ENCODE measurements at places on chromosomes 3 and 15. TPM values are rescaled to one million over a fixed set of nuclear protein-coding genes. Genes with fewer than 3 reads are reported as not detected.

Gene MORC1
- polyA plus RNA-seq = not detected

Gene BCL2A1
- polyA plus RNA-seq = 0.93 TPM

Gene FSD2
- 0.33 TPM for polyA plus RNA-seq

Gene PIGZ
- polyA plus RNA-seq = 2.5 TPM

Gene IMPG2
- polyA plus RNA-seq = 1.0 TPM

Gene GOLGA6D
- 0.13 TPM for polyA plus RNA-seq

Gene PRKCI
- polyA plus RNA-seq = 66.0 TPM

Gene VIPR1
- polyA plus RNA-seq = 12.1 TPM

Gene ZBTB20
- polyA plus RNA-seq = 3.4 TPM

Gene JMJD7
- 12.2 TPM for polyA plus RNA-seq

Gene AQP9
- polyA plus RNA-seq = 0.17 TPM

Gene EPB42
- polyA plus RNA-seq = 1.1 TPM

Gene CTSH
- polyA plus RNA-seq = 97.5 TPM

Gene IL5RA
- polyA plus RNA-seq = 1.3 TPM

Gene GOLGA6L4
- polyA plus RNA-seq = 26.1 TPM

Gene FBXO40
- 0.03 TPM for polyA plus RNA-seq

Gene FILIP1L
- polyA plus RNA-seq = 10.6 TPM

Gene HIGD2B
- polyA plus RNA-seq = not detected

Gene SKOR1
- polyA plus RNA-seq = 0.46 TPM

Gene PYGO1
- polyA plus RNA-seq = 21.5 TPM

Gene ZNF609
- polyA plus RNA-seq = 35.0 TPM

Gene FGD5
- polyA plus RNA-seq = 40.1 TPM

Gene DUSP7
- polyA plus RNA-seq = 17.5 TPM

Gene KNL1
- 25.6 TPM for polyA plus RNA-seq

Gene KLHL6
- 2.3 TPM for polyA plus RNA-seq

Gene PATL2
- 1.1 TPM for polyA plus RNA-seq

Gene TYRO3
- polyA plus RNA-seq = 42.0 TPM

Gene EBLN2
- 6.4 TPM for polyA plus RNA-seq

Gene AADACL2
- not detected for polyA plus RNA-seq

Gene NPAP1
- polyA plus RNA-seq = 0.58 TPM

Gene CLDN11
- 8.5 TPM for polyA plus RNA-seq

Gene CFAP100
- 7.4 TPM for polyA plus RNA-seq

Gene GLDN
- polyA plus RNA-seq = 0.25 TPM

Gene EXD1
- not detected for polyA plus RNA-seq

Gene KBTBD13
- 0.71 TPM for polyA plus RNA-seq

Gene CAND2
- 5.8 TPM for polyA plus RNA-seq

Gene SLC28A2
- 0.45 TPM for polyA plus RNA-seq

Gene ARL13B
- 13.9 TPM for polyA plus RNA-seq

Gene RAD51
- 8.9 TPM for polyA plus RNA-seq
